Activated CD8-positive, alpha-beta memory T cell treated with anti-CD3 and anti-CD28 coated beads, Interleukin-2, amount 50 U/mL, for 48 hours (primary cell): ENCODE measurements at places on chromosomes 2 and 18.
A peak's percentile ranks its signal among the peaks of the same experiment; 100 is the strongest.

DNA sequence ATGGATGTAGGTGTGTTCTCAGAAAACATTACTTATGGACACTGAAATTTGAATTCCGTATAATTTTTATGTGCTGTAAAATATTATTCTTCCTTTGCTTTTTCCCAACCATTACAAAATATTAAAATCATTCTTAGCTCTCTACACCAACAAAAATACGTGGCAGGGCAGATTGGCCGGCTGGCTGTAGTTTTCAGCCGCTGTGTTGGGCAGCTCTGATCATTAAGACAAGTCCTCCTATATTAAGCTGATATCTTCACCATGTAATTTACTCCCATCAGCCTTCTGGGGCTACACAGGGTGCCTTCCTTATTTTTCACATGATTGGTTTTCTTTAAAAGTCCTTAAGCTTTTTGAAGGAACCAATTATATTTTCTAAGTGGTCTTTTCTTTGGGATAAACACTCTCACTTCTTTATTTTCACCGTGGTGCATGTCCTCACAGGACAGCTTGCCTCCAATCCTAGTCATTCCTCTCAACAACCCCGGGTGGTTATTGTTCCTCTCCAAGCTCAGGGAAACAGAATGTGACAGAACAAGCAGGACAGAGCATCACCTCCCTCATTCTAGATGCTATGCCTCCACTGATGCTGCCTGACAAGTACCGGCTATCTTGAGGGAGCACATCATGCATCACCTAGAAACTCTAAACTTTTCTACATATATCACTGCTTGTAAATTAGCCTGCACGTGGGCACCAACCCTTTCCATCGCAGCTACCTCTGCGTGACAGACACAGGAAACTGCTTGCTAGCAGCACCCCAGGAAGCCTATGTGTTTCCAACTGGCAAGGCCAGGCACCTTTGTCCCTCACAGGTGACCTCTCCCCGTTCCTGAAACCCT, 362.3 kb downstream of the MYCN start:
- DNase-seq = no peak

DNA sequence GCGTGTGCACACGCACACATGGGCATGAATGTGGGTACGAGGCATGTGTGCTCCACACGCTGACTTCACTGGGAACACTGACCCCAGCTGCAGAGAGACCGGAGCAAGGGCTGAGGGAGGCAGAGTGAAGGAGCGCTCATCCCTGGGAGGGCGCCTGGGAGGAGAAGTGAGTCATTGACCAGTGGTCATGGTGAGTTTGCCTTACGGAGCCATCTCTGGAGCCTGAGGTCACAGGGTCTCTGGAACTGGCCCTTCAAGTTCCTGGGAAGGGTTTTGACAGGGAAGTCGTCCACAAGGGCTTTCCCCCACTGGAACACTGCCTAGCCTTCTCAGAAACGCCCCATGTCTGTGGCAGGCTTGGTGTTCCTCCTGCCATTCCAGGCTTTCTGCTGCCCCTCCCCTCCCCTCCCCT, 14.3 kb upstream of the TMEM185B start:
- DNase-seq = no peak

GRCh38 chr18:75757951-75758350, 330.4 kb upstream of the SMIM21 start:
- no peak for DNase-seq

DNA sequence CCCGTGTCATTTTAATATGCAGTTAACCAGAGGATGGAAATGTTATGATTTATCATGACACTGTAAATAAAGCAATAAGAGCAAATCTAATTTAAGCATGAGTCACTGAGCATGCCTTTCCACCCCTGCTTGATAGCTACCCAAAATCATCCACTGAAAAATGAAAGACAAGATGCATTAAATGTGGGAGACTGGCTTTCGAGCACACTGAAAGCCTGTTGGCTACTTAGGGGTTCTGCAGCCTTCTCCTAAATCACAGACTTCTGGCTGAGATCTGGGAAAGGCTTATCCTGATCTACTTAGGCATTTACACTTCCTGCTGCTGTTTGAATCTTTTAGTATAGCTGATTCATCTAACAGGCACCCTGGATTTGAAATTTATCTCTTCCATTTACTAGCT, 778.3 kb upstream of the CDH7 start:
- DNase-seq = no peak

DNA sequence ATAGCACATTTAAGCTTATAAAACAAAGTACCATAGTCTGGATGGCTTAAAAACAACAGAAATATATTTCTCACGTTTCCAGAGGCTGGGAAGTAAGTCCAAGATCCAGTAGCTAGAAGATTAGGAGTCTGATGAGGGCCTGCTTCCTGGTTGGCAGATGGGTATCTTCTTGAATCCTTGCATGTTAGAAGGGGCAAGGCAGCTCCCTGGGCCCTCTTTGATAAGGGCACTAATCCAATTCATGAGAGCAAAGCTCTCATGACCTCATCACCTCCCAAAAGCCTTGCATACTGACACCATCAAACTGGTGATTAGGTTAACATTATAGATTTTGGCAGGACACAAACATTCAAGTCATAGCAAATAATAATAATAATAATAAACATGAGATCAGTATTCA, 146.4 kb downstream of the CCDC102B start:
- no peak for DNase-seq

DNA sequence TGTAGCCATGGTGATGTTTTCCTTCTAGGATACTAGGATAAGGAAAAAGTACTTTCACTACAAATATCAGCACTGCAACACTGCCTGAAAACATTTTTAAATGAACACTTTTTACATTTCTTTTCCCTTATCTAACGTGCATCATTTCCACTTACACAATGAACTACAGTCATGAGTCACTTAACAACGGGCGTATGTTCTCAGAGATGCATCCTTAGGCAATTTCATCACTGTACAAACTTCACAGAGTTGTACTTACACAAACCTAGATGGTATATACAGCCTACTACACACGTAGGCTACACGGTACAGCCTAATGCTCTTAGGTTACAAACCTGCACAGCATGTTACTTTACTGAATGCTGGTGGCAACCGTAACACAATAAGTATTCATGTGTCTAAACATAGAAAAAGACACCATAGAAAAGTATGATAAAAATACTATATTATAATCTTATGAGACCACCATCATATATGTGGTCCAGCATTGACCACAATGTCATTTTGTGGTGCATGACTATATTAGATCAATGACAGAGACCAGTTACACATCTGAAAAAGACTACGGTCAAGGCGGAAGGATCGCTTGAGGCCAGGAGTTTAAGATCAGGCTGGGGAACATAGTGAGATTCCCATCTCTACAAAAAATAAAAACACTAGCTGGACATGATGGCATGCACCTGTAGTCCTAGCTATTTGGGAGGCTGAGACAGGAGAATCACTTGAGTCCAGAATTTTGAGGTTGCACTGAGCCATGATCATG, 39.8 kb downstream of the WDR33 start:
- DNase-seq = no peak

- no peak for DNase-seq
Measured at GRCh38 chr2:26704441-26704977, 12.0 kb downstream of the KCNK3 start.

DNA sequence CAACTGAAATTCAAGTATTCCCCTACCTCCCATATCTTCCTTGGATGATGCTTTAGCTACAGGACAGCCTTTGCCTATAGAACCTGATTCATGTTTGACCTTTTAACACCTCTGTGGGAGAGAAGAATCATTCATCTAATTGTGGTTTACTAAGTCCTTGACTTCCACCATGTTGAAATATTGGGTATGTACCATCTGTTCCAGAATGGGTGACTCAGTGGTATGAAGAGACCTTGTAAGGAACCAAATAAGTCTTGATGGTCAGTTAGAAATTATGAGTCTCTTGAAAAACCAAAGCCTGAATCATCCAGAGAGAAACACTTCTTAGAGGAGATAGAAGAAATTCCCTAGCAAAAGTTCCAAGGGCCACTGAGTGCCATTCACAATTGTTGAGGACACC, 27.5 kb downstream of the STAMBP start:
- DNase-seq = no peak

DNA sequence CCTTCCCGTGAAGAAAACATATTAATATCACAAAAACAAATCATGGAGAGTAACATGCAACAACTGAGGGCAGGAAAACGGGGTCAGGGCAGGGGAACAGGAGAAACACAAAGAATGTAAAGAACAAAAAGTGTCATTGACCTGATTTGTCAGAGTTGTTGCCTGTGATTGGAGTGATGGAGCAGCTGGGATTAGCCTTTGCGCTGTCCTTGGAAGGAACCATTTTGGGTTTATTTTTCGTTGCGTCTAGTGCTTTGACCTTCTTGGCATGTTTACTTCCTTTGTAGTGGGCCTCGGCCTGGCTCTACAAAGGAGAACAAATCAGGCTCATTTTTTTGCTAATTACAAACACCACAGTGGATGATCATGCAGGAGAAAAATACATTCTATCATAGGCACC, 218.5 kb upstream of the SESTD1 start:
- no peak for DNase-seq

- no peak for DNase-seq
Measured at GRCh38 chr18:62558015-62558663, 35.3 kb downstream of the ZCCHC2 start.

GRCh38 chr2:43228756-43229659, 2.6 kb upstream of the ZFP36L2 start:
- DNase-seq = no peak

- peak; percentile 10 for DNase-seq
Measured at GRCh38 chr2:30181176-30181575, 34.4 kb downstream of the YPEL5 start.

- no peak for DNase-seq
Measured at GRCh38 chr2:112174383-112174782, 36.2 kb downstream of the FBLN7 start.

- DNase-seq = no peak
Measured at GRCh38 chr18:35634323-35634722, 52.8 kb downstream of the GALNT1 start.

- no peak for DNase-seq
Measured at GRCh38 chr2:187612857-187613256, 58.6 kb upstream of the TFPI start.

GRCh38 chr2:160469621-160470204, 23.9 kb downstream of the RBMS1 start:
- DNase-seq = no peak

DNA sequence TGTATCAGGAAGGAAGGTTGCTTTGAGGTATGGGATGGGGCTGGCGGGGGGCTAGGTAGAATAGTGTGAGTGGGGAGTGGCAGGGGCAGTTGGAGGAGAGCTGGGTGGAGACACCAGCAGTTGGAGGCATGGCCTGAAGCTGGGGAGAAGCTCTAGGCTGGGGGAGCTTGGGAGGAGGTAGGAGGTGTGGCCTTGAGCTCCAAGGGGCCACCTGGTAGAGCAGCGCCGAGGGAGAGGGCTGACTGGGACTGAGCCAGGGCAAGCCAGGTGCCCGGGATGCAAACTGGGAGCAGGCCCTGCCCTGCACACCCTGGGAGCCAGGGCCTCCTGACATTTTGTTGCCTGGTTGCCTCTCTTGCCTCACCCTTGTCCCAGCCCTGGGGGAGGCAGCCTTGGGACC, 33.1 kb upstream of the PDIA6 start:
- no peak for DNase-seq

DNA sequence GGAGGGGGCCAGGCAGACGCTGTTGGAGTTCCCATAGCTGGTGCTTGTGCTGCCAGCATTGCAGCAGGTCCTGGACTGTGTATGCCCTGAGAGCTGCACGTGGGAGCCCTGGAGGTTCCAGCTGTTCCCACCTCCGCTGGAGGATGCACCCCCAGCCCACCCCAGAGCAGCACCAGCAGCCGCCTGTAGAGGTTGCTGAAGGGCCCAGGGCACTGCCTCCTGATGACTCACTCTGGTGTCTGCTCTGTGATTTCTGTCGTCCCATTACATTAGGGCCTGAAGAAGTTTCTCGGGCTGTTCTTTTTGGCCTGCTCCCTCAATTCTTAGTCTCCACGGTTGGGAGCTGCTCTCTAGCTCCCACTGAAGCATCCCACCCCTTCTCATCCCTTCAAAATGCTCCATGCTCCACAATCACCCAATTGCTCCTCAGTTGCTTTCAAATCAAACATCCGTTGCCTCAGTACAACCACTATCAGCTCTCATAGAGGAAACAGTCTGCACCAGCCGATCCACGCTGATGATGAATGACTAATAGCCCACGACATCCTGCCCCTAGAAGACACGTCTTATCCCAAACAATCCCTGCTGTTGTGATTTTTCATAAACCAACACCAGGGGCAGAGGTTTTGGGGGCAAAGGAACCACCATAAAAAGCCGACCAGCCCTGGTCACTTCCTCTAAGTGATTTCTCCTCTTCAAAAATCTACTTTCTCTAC, 65.2 kb upstream of the RNF152 start:
- no peak for DNase-seq

- peak; percentile 44 for DNase-seq
Measured at GRCh38 chr18:49020621-49021021, 69.9 kb upstream of the SMAD7 start.

DNA sequence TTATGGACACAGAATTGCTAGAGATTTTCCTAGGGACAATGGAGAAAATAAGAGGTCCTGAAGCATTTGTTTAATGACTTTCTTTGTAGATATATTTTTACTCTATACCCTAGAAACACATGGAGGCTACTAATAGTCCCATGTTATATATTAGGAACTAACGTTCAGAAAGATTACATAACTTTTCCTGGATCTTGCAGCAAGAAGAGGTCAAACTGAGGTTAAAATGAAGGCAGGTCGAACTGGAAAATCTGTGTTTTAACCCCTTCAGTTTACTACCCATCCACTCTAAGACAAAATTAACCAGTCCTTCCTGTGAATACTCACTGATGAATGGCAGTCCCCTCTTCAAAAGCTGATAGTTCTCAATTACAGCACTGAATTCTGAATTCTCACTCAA, 1415.8 kb upstream of the CELF4 start:
- DNase-seq = no peak

DNA sequence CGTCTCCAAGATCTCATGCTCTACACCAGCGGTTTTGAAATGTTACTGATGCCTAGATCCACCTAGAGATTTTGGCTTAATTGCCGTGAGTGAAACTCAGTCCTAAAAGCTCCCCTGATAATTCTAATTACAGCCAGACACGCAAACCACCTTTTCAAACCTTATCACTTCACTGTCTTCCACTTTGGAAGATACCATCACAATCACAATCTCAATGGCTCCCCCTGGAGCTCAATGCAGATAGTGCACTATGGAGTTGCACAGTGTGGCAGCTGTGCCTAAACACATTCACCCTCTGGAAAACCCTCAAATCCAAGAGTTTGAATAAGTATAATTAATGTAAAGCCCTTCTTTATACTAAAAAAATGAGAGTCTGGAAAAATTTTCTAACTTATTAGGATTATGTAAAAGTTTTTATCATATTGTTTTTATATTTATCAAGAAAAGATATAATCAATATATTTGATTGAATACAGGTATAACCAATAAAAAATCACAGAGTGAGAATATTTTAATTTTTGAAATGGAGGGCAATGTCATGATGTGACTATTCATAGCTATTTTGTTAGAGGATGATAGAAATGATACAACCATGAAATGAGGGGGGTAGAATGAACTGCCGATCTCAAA, 102.9 kb upstream of the SLC8A1 start:
- peak; percentile 69 for DNase-seq

DNA sequence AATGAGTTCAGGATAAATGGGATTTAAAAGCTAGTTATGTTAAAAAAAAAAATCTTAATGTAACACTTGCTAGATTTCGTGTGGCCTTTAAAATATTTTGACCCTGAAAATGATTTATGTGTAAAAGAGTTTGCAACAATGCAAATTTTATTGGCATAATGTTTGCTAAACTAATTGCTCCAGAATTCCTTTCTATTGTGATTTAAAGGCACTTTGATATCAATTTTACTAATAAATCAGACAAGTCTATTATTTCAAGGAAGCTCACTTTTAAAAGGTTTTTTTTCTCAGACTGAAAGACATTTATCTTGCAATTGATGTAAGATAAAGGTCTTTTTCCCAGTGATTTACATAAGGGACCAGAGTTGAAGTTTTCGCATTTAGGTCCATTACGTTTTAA, 17.5 kb downstream of the AP1S3 start:
- no peak for DNase-seq
